ENCODE measurements at places on chromosomes 11 and 22.

- DNase-seq: no peak
Measured at GRCh38 chr11:32830413-32830738, 649 bp downstream of the PRRG4 start.

- peak; percentile 45 for DNase-seq
Measured at GRCh38 chr11:66543263-66544107, 2.4 kb downstream of the ZDHHC24 start.

DNA sequence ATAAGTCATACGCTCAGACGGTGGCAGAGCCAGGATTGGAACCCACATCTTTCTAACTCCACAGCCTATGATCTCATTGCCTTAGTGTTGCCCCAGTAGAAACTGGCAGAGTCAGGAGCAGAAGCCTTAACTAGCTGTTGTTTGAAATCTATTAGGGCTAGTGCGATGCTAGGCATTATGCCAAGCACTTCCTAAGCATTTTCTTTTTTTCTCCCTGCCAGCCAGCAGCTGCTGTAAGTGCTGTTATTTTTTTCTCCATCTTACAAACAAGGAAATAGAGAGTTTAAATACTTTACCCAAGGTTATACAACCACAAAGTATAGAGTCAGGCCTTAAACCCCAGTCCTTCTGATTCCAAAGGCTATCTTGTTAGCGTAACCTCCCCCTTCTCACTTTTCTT is 161.0 kb upstream of the SORL1-AS1 start:
- DNase-seq: no peak

- DNase-seq: no peak
Measured at GRCh38 chr11:109929308-109929707, 163.9 kb upstream of the ZC3H12C start.

All from stimulated activated CD4-positive, alpha-beta T cell treated with anti-CD3 and anti-CD28 coated beads, Interleukin-4, amount 100 ng/mL, for 1 hour (primary cell).